H54 (cell line): ENCODE measurements at places on chromosomes 12 and 14.

DNA sequence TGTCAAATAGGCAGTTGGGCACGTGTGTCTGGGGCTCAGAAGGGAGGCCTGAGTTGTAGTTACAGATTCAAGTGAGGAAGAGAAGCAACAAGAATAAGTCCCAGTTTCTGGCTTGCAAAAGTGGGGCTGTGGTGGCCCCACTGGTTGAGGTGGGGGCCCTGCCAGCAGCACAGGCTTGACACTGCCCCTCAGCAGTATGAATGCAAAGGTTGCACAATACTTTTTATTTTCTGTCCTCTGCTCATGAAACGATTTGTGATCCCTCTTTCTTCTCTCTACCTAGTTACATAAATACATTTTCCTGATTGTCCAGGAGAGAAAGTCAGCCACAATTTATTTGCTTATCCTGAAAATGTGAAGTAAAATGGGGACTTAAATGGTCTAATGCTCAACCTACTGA is 577.8 kb downstream of the AACS start:
- DNase-seq = no peak

GRCh38 chr12:102765736-102766135 is 151.3 kb downstream of the PAH start:
- no peak for DNase-seq

GRCh38 chr12:7637615-7638014 is 28.1 kb downstream of the APOBEC1 start:
- DNase-seq = no peak

- DNase-seq = no peak
Observed at GRCh38 chr14:68785534-68786490, 7.1 kb downstream of the ZFP36L1 start.

DNA sequence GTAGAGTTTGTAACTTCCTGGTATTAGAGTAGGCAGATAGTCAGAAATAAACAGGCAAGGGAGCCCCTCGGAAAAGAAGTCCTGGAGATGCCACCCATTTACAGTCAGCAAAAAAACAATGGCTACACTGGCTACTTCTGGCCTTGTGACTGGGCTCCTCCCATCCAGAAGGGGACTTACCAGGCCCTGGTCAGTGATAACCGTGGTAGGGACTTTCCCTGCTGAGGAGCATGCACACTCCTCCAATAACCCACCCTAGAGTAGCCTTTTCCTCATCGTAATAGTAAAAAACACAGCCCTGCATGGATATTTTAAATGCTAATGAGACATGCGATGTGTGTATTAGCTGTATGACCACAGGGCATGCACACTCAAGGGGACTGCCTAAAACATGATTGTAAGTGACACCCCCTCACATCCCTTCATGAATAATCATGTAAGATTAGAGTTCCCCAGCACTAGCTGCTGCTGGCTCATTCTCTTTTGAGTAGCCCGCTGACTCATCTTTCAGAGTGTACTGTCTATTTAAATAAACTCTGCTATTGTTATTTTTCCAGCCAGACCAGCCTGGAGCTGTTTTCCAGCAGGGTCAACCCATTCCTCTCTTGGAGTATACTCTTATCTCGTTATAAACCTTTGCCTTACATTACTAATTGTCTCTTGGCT is 413.8 kb upstream of the TMTC1 start:
- DNase-seq = peak; percentile 12

- no peak for DNase-seq
Observed at GRCh38 chr12:109291521-109292341, 17.4 kb downstream of the FOXN4 start.

- no peak for DNase-seq
Observed at GRCh38 chr12:67727702-67728666, 79.4 kb downstream of the DYRK2 start.

DNA sequence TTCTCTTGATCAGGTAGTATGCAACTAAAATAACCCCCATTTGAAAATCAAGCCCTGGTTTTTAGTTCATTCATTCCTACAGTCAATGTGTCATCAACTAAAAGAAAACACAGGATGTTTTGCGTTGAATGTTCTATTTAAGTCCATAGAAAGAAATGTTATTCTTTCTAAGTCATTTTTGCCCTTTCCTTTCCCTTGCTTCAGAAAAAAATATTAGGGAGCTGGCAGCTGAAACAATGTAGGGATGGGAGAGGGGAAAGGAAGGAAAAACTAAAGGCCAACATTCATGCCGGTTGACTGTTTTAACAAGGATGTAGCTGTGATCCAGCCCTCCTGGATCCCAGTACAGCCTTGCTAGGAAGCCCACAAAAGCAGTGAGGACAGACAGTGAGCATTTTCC is 155.1 kb downstream of the BTG1 start:
- DNase-seq = no peak

DNA sequence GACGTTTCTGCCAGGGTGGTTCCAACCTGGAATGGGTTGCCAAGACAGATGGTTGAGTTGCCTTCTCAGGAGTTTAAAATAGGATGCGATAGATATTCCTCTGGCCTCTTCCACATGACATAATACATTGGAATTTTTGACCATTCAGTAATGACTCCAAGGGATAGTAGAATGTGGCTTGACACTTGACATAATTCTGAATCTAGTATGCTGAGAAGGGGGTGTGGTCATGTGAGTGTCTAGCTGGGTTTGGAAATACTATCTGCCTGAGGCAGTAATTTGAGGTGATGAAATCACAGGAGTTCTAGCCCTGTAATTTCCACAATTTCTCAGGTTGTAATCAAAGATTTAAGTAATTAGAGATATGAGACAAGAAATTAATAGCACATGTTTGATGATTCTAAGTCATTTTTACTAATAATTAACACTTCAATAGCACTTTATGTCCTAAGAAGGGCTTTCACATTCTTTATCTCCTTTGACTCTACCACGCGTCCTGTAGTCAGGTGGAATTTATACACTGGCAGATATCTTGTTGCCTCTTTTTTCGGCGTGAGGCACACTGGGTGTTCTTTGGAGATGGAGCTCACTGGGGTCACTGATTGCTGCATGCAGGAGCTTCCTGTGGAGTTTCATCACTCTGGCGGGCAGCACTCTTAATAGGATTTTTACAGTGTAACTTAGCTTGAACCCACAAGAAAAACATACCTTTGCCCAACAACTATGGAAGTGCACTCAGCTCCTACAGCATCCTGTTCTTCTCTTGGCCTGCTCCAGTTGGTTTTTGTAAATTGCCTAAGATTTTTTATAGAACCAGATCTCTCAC is 3.2 kb upstream of the AMIGO2 start:
- DNase-seq = peak; percentile 56

DNA sequence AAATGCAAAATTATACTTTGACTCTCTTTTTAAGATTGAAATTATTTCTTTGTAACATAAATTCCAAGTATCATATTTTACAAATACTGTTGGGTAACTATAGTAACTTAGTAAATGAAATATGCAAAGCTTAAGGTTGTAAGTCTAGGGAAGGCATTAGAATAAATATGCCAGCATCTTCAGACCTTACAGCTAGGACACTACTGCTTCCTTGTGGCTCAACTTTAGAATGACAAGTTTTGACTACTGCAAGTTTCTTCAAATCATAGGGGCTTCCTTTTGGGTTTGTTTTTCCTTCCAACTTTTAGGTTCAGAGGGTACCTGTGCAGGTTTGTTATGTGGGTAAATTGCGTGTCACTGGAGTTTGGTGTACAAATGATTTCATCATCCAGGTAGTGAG is 17.7 kb upstream of the ANP32D start:
- DNase-seq = no peak

DNA sequence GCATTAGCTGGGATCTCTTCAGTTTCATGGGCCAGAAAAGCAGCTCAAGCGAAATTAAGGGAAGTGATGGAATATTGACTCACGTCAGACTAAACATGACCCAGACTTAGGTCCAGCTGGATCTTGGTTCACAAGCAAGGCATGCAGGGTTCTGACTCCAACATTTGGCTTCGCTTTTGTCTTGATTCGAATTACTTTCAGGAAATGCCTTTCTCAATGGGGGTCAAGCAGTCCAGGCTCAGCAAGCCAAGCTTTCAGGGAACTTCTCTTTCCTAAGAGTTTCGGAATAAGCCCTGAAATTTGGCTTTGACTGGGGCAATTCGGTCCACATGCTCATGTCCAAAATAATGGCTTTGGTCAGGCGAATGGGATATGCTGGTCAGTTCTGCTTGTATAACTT is 678.7 kb upstream of the TMEM132C start:
- peak; percentile 5 for DNase-seq

DNA sequence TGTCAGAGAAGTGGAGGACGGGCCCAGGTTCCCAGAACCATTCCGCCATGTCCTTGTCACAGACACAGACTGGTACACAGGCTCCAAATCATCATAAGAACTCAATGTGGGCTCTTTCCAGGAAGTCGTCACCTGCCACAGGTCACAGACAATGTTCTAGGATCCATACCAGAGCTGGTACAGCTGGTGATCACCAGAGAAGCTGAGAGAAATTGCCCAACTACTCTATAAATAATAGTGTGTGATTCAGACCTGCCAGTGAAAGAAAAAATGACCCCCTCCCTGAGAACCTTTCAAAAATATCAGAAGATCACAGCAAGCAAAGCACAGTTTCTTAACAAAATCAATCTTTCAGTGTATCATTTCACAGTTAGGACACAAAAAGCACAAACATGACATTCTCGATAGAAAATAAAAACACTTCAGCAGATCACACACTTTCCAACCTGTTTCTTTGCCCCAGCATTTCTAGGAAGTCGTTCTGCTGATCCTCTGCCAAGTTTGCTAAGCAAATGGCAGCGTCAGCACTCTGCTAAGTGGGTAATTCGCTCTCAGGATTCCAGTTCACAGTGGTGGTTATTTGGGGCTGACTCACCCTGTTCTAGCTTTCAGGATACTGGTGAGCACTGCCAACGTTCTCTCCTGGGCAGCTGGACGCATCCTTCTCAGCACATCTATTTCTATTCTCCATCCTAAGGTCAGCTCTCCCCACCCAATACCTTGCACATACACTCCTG is 223.3 kb upstream of the SFSWAP start:
- DNase-seq = peak; percentile 31

DNA sequence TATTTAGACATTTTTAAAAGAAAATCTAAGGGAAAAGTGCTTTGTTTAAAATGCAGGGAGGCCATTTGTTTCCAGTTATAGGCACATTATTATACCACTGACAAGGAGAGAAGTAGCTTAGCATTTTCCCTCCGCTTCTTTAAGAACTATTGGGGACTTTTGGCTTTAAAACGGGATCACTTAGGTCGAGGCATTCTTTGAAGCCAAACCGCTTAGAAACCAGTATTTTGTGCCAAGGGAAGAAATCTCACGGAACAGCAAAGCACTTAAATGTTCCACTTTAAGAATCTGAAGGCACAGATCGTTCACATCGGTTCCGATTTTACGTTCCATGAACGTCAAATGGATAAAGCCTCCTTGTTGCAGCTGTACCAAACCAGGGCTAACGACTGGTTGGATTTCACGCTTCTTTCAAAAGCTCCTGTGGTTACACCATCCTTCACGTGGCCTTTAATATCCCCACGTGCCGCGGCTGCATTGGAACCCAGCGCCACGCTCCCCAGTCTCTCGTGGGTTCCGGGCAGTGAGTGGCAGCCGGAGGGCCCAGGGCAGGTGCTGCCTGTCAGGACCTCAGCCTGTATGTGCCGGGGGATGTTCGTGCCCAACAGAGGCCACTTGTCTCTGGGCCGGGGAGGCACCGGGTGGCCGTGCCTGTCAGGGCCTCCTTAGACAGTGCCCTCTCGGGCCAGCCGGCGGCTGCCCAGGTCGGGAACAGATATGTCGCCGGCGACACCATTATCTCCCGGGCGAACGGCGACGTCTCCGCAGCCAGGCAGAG is 195.4 kb downstream of the KIF26A start:
- DNase-seq = no peak

- DNase-seq = no peak
Observed at GRCh38 chr14:56979936-56980335, 169.7 kb upstream of the OTX2 start.
